ENCODE measurements at places on chromosomes 13 and 19.
A peak's percentile ranks its signal among the peaks of the same experiment; 100 is the strongest.

GRCh38 chr13:40137400-40137799, 481.9 kb downstream of the COG6 start:
- no peak for DNase-seq

DNA sequence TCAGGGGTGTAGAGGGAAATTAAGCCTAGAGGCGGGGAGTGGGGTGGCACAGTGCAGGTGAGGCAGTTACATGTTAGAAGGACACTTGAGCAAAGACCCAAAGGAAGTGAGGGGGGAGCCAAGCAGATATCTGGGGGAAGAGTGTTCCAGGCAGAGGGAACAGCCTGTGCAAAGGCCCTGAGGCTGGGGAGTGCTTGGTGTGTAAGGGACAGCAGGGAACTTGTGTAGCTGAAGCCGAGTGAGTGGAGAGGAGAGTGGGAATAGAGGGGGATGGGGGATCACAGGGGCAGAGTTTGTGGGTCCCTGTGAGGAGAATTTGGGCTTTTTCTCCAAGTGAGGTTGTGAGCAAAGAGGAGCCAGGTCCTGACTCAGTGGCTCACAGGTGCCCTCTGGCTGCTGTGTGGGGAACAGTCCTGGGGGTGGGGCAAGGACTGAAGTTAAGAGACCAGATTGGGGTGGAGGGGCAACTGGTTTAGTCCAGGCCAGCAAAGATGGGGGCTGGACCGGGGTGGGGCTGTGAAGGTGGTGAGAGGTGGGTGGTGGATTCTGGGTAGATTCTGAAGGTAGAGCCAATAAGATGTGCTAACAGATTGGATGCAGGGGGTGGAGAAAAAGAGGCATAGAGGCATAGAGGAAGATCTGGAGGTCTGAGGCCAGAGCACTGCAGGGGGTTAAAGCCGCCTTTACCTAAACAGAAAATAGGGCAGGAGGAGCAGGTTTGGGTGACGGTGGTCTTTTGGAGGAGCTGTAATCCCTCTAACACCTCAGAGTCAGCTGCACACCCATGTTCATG, 75.3 kb downstream of the CACNA1A start:
- DNase-seq, result peak; percentile 22

DNA sequence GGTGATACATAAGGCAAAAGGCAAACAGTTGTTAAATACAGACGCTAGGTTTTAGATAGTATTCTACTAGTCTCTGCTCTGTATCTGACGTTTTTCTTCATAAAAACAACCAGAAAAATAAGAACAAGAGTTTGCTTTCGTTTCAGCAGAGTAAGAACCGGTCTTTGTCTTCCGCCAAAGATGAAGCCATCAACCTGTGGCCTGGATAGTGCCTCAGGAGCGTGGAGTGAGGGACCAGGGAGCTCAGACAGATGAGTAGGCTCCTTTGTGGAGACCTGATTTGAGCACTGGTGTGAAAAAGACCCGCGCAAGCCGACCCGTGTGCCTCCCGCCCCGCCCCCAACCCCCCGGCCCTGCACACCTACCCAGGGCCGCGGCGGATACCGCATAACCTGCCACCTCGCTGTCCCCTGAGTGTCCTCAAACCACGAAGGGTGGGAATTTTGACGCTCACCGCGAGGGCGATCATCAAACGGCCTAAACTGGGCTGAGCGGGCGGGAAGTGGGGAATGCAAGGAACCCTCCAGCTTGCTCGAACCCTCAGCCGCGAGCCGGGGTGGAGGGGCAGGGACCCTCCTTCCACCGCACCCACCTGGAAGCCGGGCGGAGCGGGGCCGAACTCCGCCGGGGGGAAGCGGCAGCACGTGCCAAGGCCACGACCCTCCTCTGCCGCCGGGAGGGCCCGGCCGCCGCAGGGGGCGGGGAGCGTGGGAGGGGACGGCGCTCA, 866 bp upstream of the LMO7 start:
- DNase-seq, result no peak

- DNase-seq, result no peak
Observed at GRCh38 chr19:4878491-4878968, 11.1 kb upstream of the PLIN3 start.

- no peak for DNase-seq
Observed at GRCh38 chr13:89150362-89150761, 1479.2 kb downstream of the SLITRK5 start.

- no peak for DNase-seq
Observed at GRCh38 chr13:24075137-24075975, 85.2 kb upstream of the SPATA13 start.

- DNase-seq, result no peak
Observed at GRCh38 chr19:40589591-40590429, 11.4 kb upstream of the LTBP4 start.

GRCh38 chr13:44711706-44712105, 135.6 kb upstream of the TSC22D1 start:
- DNase-seq, result no peak

GRCh38 chr19:10737722-10738121, 19.8 kb downstream of the DNM2 start:
- DNase-seq, result no peak

DNA sequence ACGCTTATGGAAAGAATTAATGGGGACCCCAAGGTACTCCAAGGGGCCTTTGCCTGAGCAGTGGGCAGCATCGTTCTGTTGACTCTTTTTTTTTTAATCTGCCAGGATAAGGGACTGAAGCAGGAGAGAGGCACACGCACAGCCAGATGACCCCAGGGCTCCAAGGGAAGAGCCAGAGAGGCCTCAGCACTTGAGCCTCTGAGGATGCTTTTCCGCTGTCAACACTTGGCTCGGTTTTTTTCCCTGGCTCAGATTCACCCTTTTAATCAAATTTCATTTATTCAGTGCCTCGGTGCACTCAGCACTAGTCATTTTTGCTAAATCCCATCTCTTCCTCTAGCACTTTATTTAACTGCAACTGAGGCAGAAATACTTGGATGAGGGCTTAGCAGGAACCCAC, 226.3 kb downstream of the FGF9 start:
- no peak for DNase-seq

- DNase-seq, result no peak
Observed at GRCh38 chr13:80161896-80162295, 179.0 kb downstream of the SPRY2 start.

GRCh38 chr19:13861392-13861713, 15.6 kb upstream of the NANOS3 start:
- no peak for DNase-seq

- DNase-seq, result no peak
Observed at GRCh38 chr13:78478183-78478582, 125.2 kb downstream of the POU4F1 start.

- DNase-seq, result no peak
Observed at GRCh38 chr13:98906746-98907502, 70.9 kb downstream of the DOCK9 start.

GRCh38 chr19:38111898-38112297, 112.1 kb downstream of the DPF1 start:
- no peak for DNase-seq

DNA sequence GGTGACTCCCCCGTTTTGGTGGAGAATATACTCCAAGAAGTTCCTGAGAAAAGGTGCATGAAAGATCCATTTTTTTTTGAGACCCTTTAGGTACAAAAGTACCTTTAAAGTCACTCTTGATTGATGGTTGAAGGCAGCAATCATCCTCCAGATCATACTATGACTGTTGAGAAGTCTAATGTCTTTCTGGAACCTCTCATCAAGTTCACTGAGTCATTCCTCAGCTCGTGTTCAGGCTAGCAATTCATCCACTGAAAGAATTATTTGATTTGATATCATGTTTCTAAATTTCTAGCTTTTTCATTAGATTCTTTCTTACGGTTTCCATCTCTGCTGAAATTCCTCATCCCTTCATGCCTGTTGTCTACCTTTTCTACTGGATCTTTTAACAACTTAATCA, 65.1 kb upstream of the GJB6 start:
- DNase-seq, result no peak

- DNase-seq, result no peak
Observed at GRCh38 chr19:7676376-7676775, 514 bp upstream of the MCEMP1 start.
